ENCODE measurements at places on chromosomes 12 and 14.

DNA sequence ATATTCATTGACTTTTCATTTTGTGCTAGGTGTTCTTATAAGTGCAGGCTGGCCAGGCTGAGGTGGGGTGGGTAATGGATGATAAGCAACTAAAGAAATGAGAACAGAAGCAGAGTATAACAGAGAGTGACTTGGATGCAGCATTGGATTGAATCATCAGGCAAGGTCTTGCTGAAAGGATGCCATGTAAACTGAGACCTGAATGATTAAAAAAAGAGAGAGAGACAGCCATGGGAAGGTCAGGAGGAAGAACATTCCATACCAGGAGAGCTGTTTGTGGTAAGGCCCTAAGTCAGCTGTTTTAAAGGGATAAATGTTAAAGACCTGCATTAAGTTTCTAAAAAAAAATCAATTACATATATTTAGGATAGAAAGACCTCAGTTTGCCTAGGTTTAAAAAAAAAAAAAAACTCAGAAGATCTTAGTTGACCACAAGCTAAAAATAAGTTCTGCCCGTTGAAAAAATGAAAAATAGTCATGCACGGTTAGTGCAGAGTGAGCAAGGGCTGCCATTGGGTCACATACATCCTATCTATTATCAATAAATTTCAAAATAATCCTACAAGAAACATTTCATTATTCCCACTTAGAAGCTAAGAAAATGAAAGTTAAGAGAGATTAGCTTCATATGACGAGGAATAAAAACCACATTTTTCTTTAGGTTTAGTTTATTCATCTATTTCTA lies 37.2 kb downstream of the IFNG start:
- no peak for DNase-seq

DNA sequence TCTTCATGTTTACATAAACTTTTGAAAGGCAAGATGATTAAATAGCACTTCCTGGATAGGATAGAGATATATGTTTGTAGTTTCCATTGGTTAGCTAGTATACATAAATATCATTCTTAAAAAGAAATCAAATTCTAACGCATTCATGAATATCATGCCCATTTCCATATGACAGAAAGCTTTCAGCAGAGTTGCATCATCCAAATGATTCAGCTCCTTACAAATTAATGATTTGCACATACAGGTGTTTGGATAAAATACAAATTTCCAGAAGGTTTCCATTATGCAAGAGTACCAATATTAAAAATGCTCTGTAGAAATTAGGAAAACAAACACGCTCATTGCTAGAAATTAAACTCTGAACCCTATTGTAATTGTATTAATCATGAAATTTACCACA lies 264.4 kb downstream of the FOXG1 start:
- no peak for DNase-seq

DNA sequence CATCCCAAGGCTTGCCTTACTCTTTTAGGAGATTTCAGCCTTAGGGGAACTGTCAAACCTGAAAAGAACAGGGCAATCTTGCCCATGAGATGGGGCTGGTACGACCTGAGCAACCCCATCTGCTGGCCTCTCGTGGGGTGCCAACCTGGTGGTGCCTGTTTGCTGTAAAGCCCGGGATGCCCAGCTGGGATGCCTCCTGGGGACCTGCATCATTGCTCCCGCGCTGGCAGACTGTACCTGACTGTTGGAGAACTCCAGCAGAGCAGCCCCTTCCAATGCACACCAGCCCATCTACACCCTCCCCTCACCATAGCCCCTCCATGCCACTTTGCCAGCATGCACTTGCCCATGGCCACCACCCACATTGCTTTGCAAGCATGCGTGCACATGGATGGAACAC lies 335.7 kb downstream of the RPS29 start:
- no peak for DNase-seq

DNA sequence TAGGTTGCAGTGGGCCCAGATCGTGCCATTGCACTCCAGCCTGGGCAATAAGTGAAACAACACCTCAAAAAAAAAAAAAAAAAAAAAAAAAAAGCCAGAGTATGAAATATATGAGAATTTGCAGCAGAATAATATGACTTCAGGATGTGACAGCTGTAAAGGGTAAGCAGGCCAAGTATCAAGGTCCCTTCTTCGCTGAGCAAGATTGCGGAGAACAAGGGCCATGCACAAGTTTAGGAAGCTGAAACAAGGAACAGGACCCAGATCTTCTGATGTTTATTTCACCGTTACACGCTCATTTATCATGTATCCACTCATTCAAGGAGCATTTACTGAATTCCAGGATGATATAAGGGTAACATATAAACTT lies 659 bp upstream of the FOXJ2 start:
- no peak for DNase-seq

DNA sequence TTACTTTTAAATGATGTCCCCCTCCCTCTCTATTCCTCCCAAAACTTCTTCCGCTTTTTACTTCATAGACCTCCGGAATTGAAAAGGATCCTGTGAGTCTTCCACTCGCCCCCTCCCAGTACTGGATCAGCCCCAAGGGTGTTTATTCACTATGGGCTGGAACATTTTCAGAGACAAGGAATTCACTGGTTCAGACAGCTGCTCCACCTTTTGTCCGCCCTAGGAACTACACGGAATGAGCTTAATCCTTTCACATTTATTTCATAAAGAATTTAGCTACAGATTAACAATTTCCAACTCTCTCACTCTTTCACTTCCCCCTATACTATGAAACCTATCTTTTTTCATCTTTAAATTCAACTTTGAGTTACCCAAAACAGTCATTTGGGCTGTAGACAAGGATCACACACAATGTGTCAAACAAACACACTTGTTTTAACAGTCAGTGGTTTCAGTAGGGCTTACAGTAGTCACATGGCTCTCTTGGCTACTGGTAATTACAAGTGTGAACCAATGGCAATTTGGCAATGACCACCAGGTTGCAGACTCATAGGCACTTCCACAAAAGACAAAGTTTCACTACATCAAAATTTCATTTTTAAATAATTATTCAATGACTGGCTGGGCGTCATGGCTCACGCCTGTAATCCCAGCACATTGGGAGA lies 20.6 kb downstream of the CNIH1 start:
- no peak for DNase-seq

DNA sequence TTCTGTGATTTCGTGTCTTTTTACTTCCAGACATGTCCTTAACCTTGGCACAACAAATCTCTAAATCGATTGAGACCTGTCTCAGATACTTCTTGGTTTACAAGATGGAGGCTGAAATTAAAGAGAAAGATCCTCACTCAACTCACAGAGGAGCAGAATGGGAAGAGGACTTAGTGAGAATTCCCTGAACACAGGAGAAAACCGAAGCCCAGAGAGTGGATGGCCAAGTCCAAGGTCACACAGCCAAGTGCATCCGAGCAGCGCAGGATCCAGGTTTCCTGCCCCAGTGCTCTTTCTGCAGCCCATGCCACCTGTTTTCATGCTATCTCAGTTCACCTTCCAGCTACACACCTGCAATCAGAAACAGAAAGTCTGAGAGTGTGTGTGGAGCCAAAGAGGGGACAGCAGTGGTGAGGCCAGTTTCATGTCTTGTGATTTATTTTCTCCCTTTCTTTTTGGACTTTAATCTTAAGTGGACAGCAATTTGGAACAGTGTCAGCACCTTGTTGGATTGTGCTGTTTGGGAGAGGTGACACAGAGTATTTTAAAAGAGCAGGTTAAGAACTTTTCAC lies 22.9 kb upstream of the TCL1B start:
- no peak for DNase-seq

GRCh38 chr14:54564868-54565784 lies 1.8 kb upstream of the SAMD4A start:
- no peak for DNase-seq

DNA sequence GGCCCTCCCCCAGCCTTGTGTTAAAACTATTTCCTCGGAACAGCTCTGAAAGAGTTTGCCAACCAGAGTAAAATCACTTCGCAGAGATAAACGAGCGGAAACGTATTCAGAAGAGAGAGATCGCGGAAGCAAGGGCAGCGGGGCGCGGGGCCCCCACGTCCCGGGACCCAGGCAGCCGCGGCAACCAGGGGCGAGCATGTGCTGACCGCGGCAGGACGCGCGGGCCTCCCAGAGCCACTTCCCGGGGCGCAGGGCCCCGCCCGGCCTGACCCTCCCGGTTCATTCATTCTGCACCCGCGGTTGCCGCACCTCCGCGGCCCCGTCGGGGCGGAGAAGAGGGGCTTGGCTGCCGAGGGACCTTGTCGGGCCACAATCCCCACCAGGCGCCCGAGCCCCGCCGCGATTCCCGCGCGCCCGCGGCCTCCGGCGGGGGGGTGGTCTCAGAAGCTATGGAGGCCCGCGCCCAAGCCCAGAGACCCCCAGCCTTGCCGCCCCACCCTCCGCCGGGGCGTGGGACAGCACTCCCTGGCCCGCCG lies 598 bp downstream of the UBE2N start:
- DNase-seq = no peak

GRCh38 chr12:47718531-47718930 lies 6.8 kb downstream of the ENDOU start:
- DNase-seq = no peak

DNA sequence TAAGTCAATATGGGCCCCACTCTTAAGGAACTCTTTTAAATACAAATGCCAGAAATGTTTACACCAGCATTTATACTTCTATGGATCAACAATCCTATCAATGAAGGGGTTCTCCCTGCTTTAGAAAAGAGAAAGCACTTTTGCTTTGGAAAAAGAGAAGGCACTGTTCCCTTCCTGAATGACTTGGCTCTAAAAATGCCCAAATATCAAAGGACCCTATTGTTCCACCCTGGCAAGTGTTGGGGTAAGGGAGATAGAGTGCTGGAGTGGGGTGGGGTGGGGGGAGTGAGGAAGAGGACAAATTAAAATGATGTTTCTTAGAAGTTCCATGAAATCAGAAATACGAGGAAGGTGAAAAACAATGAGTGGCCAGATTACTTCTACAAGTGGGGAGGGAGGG lies 131.6 kb upstream of the GRIN2B start:
- no peak for DNase-seq

- DNase-seq = no peak
Measured at GRCh38 chr14:92544051-92544720, 30.6 kb downstream of the RIN3 start.

- no peak for DNase-seq
Measured at GRCh38 chr14:68469208-68469713, 323.6 kb downstream of the ZFP36L1 start.

- DNase-seq = no peak
Measured at GRCh38 chr12:124625867-124626675, 58.7 kb upstream of the NCOR2 start.

GRCh38 chr12:124041907-124042306 lies 68.9 kb downstream of the ZNF664 start:
- DNase-seq = no peak

- no peak for DNase-seq
Measured at GRCh38 chr14:65237941-65238340, 135.6 kb upstream of the MAX start.

DNA sequence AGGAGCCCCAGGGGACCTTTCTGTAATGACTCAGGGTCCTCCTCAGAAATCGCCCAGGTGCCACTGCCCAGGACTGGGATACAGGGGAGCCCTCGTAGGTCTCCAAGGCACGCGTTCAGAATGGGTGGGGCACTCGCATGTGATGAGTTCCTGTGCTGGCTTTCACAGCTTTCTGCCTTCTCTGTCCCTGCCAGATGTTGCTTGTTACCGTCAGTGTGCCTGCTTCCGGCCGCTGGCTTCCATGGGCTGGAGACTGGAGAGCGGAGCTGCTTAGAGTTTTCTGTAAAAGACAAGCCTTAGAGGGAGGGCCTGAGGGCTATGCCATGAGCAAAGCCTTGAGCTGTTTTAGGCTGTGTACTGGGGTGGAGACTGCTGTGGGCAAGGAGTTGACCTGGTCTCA lies 75.0 kb upstream of the SLC24A4 start:
- no peak for DNase-seq

GRCh38 chr14:22384167-22384549 lies 204.9 kb downstream of the DAD1 start:
- DNase-seq = no peak

- no peak for DNase-seq
Measured at GRCh38 chr12:91142221-91142631, 30.9 kb upstream of the LUM start.

DNA sequence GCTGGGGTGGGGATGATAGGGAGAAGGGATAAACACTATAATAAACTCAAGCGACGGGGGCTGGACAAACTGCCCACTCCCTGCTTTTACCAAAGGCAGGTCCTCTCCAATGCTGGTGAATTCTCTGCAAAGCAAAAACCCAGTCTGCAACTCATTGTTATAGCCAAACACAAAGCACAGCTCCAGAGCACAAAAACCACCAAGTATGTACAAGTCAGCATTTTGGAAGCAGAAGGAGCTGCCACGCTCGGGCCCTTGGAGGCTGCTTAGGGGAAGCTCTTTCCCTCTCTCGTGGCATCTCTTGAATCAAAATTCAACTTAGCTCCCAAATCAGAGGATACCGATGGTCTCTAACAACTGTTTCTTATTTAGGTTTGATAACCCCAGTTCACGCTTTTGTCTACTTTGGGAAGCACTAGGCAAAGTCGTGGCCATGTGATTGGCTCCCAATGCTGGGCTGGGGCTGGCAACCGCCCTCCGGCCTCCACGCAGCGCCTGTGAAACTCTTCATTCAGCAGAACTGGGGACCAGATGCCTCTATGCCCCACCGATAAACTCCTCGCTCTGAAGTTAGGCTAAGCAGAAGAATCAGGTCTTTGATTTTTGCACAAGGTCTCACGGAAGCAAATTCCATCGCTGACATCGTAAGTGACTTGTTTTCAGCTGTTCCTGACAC lies 158.5 kb upstream of the FOXN3 start:
- no peak for DNase-seq

DNA sequence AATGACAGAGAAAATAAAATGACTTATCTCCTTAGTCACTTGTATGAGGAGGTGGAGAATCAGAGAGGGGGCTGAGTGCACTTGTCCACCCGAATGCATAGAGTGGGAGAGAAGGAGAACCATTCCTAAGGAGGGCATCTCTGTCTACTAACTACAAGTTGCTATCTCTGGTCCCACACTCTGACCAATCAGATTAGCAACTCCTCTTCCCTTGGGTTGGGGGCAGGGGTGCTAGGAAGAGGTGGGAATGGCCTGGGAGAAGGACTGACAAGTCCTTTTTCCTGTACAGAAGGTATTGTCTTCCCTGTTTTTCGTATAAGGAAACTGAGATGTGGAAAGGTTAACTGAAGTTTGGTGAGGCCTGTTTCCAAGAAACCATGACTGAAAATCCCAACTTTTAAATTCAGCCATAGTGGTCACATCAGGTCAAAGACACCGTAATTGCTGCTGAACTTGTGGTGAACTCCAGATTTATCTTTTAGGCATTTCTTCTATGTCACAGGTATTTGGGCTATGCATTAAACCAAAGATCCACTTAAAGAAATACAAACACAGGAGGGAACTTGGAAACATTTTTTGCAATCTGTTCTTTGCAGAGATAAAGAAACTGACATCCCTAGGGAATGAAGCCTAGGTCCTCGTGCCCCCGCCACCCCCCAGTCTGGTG lies 207.8 kb downstream of the CRADD start:
- DNase-seq = no peak

GRCh38 chr12:123895451-123895850 lies 77.2 kb downstream of the CCDC92 start:
- no peak for DNase-seq
